Activated CD4-positive, alpha-beta memory T cell treated with anti-CD3 and anti-CD28 coated beads, Interleukin-2, amount 10 ng/mL, durations not matched to agents 7 days and 5 days (primary cell): ENCODE measurements at places on chromosomes 1 and 21.

- H3K27me3 ChIP-seq = no peaks in the 10 kb centered on the region
- H3K4me1 ChIP-seq = no peaks in the 10 kb centered on the region
- H3K36me3 ChIP-seq = no peaks in the 10 kb centered on the region
- DNase-seq = no peak
- H3K27ac ChIP-seq = no peak overlapping the region
Measured at GRCh38 chr1:43619996-43620920, 29.7 kb upstream of the KDM4A start.

GRCh38 chr1:1873186-1873585, 17.7 kb downstream of the GNB1 start:
- H3K4me1 ChIP-seq = peaks cover 51% of the 10 kb centered on the region
- H3K4me3 ChIP-seq = no peak overlapping the region
- H3K27ac ChIP-seq = no peak overlapping the region
- DNase-seq = no peak

GRCh38 chr1:78676347-78676982, 26.8 kb downstream of the IFI44 start:
- no peak overlapping the region for H3K4me3 ChIP-seq
- DNase-seq = peak; percentile 48
- H3K27ac ChIP-seq = no peak overlapping the region
- peaks cover 23% of the 10 kb centered on the region for H3K4me1 ChIP-seq
- peaks cover 26% of the 10 kb centered on the region for H3K36me3 ChIP-seq
- H3K27me3 ChIP-seq = peaks cover 2% of the 10 kb centered on the region

- no peaks in the 10 kb centered on the region for H3K36me3 ChIP-seq
- DNase-seq = no peak
- no peaks in the 10 kb centered on the region for H3K4me1 ChIP-seq
- H3K4me3 ChIP-seq = no peak overlapping the region
Measured at GRCh38 chr1:14737561-14738094, 139.1 kb downstream of the KAZN start.

DNA sequence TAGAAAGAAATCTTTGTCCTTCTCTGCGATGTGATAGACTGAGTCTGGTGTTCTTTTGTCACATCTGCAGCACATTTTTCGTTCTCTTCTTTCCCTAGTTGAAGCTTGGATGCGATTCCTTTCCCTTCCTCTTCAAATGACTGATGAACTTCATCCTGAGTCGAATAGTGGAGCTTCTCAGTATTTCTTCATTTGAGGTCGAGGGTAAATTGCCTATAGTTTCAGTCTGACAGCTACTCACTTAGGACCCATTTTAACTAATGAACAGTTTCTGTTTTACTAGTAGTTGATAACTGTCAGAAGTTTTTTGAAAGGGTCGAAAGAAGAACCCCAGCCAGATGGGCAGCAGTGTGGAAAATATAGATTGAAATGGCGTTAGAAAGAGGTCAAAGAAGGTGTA, 4.7 kb upstream of the REG4 start:
- no peaks in the 10 kb centered on the region for H3K36me3 ChIP-seq
- H3K4me1 ChIP-seq = peaks cover 2% of the 10 kb centered on the region
- no peak for DNase-seq
- H3K4me3 ChIP-seq = no peak overlapping the region
- H3K27ac ChIP-seq = no peak overlapping the region
